Chondrocyte (in vitro differentiated cells): ENCODE measurements at places on chromosomes 7 and 10.

- DNase-seq = no peak
These were observed 60.9 kb downstream of the TMEM270 start for GRCh38 chr7:73921623-73922528.

GRCh38 chr10:98745645-98746044 lies 298.9 kb upstream of the HPS1 start:
- no peak for DNase-seq

DNA sequence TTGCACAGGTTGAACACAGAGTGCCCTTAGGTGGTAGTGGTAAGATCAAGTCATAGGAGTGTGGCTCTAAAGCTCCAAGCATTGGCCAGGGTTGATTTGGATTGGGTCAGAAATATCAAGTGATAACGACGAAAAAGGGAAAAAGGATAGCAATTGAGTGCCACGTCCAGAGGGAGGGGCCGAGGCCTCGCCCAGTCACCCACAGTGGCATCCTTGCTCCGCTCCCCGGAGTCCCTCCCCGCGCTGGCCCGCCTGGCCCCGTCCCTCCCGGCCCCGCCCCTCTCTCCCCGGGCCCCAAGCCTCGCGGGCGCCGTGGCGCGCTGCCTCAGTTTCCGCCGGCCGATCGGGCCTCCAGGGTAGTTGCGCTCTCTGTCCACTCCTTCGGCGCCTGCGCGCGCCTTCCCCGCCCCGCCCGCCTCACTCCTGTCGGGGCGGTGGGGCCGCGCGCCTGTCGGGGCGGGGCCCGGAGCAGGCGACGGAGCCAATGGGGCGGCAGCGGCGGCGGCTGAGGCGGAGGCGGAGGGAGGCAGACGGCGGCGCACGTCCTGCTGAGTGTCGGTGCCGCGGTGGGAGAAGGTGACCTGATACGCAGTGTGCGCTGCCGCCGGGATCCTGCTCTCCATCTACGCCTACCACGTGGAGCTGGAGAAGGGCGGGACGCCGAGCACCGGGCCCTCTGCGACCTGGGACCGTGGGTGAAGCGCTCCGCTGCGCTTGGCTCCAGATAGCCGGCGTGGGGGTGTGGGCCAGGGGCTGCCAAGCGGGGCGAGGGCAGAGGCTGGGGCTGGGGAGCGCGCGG lies 209.1 kb upstream of the ZNF722 start:
- peak; percentile 92 for DNase-seq

- peak; percentile 64 for DNase-seq
These were observed 77.7 kb downstream of the GRID1 start for GRCh38 chr10:86288695-86289576.

DNA sequence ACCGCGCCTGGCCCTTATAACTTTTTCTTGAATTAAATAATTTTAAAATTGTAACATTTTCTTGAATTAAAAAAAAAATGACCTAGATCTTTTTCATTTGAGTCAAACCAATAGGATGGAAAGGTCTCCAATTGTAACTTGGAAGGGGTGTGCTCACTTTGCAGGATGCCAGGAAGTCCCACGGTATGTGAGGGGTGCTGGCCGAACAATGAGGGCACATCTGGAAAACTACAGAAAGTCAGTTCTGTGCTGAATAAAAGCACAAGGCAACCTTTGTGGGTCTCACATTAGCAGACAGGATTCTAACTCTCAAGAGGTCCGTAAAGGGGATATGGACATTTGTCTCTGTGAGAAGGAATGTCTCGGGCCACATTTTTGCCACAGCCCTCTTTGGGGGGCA lies 52.8 kb upstream of the PDLIM1 start:
- DNase-seq = no peak

GRCh38 chr10:34644224-34644623 lies 170.9 kb downstream of the PARD3 start:
- DNase-seq = no peak

- DNase-seq = no peak
These were observed 16.1 kb downstream of the TECPR1 start for GRCh38 chr7:98235901-98236300.

DNA sequence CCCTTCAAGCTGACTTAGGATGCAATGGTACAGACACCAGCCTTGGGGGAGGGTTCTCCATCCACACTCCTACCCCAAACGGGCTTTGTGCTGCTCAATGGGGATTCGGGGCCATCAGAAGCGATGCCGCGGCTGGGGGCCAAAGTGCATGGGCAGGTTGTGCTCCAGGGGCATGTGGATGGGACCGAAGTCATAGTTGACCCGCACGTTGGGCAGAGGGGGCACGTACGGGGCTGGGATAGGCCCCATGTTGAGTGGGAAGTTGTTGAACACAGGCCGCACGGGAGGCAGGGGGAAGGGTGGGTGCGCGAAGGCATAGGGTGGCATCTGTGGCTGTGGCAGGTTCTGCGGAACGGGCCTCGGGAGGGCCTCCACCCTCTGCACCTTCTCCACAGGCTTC lies 158.7 kb downstream of the RNF216 start:
- DNase-seq = no peak

DNA sequence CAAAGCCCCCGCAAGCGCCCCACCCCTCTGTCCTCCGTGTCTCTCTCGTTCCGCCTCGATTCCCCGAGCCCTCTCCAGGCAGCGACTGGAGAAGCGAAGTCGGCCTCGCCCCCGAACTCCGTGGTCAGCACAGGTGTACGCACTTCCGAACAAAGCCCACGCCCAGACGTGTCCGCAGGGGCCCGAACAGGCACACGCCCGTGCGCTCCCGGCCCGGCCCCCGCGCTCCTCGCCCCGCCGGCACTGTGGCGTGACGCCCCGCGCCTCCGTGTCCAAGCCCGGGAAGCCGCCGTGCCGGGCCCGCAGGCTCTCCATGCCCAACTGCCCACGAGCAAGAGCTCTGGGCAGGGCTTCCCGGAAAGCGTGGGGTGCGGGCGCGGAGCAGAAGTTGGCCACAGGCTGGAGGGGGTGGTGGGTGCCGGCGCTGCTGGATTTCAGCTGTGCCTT lies 662 bp downstream of the NRCAM start:
- peak; percentile 93 for DNase-seq

GRCh38 chr7:158655507-158655906 lies 49.1 kb downstream of the NCAPG2 start:
- no peak for DNase-seq

DNA sequence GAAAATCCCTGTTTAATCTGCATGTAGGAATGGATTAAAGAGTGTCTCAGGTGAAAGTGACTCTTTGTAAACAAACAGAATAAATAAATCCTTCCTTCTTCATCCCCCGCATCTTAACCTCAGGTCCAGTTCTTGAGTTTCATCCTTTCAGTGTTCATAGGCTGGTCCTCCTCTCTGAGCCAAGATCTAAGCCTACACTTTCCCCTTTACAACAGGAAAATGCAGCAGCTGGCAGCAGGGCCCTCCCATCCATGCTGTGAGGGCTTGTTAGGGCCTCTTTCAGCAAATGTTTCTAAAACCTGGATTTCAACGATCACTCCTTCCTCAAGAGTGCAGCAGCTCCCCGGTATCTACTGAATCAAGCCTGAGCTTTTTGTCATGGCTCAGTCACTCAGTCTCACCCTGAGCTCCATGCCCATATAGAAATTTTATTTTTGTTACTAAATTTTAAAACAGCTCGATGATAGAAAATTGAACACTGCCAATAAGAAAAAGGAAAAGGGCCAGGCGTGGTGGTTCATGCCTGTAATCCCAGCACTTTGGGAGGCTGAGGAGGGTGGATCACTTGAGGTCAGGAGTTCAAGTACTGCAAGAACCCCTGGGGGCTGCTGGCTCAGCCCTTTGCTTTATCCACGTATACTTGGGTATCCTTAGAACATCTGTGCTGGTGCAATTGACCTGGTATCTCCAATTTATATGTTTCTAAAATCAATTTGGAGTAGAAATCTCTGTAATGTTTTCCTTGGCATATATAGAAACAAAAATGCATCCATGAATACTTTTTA lies 15.6 kb downstream of the BLNK start:
- DNase-seq = no peak
